ENCODE measurements at places on chromosomes 6 and 20. TPM values are rescaled to one million over a fixed set of nuclear protein-coding genes. Genes with fewer than 3 reads are reported as not detected.

CD24 gene
- polyA plus RNA-seq, result 0.15 TPM

GSTA4 gene
- polyA plus RNA-seq, result 0.97 TPM

BNIP5 gene
- not detected for polyA plus RNA-seq

SNRPB2 gene
- polyA plus RNA-seq, result 74.0 TPM

TBX18 gene
- not detected for polyA plus RNA-seq

SLC4A11 gene
- polyA plus RNA-seq, result not detected

GRCh38 chr6:2426561-2427340 lies 181.3 kb upstream of the GMDS start:
- DNase-seq, result no peak
- H3K4me3 ChIP-seq, result no peak overlapping the region
- H3K36me3 ChIP-seq, result no peaks in the 10 kb centered on the region
- no peaks in the 10 kb centered on the region for H3K4me1 ChIP-seq
- no peaks in the 10 kb centered on the region for H3K27me3 ChIP-seq

- no peaks in the 10 kb centered on the region for H3K36me3 ChIP-seq
- peaks cover 11% of the 10 kb centered on the region for H3K27me3 ChIP-seq
- H3K27ac ChIP-seq, result no peak overlapping the region
- no peak overlapping the region for H3K4me3 ChIP-seq
These were observed 122.3 kb upstream of the AFDN start for GRCh38 chr6:167704396-167704901.

GRCh38 chr6:169489563-169490245 lies 212.1 kb downstream of the WDR27 start:
- no peak overlapping the region for H3K27ac ChIP-seq
- H3K36me3 ChIP-seq, result no peaks in the 10 kb centered on the region
- H3K4me1 ChIP-seq, result no peaks in the 10 kb centered on the region
- H3K4me3 ChIP-seq, result no peak overlapping the region
- H3K27me3 ChIP-seq, result no peaks in the 10 kb centered on the region

- no peaks in the 10 kb centered on the region for H3K27me3 ChIP-seq
- no peak overlapping the region for H3K4me3 ChIP-seq
- H3K36me3 ChIP-seq, result peaks cover 5% of the 10 kb centered on the region
- H3K4me1 ChIP-seq, result no peaks in the 10 kb centered on the region
- DNase-seq, result no peak
These were observed 54.3 kb downstream of the UBR2 start for GRCh38 chr6:42618105-42618504.

GRCh38 chr6:108676555-108676954 lies 115.8 kb downstream of the FOXO3 start:
- H3K36me3 ChIP-seq, result peaks cover 7% of the 10 kb centered on the region
- H3K4me3 ChIP-seq, result no peak overlapping the region
- DNase-seq, result no peak
- H3K27ac ChIP-seq, result no peak overlapping the region

GRCh38 chr20:62356589-62357186 lies 10.4 kb downstream of the LAMA5 start:
- H3K36me3 ChIP-seq, result no peaks in the 10 kb centered on the region
- H3K4me1 ChIP-seq, result no peaks in the 10 kb centered on the region
- no peak for DNase-seq
- no peak overlapping the region for H3K4me3 ChIP-seq

GRCh38 chr20:51333971-51334370 lies 208.5 kb downstream of the NFATC2 start:
- H3K4me3 ChIP-seq, result no peak overlapping the region
- H3K27me3 ChIP-seq, result no peaks in the 10 kb centered on the region
- no peaks in the 10 kb centered on the region for H3K4me1 ChIP-seq
- no peaks in the 10 kb centered on the region for H3K36me3 ChIP-seq
- no peak for DNase-seq

DNA sequence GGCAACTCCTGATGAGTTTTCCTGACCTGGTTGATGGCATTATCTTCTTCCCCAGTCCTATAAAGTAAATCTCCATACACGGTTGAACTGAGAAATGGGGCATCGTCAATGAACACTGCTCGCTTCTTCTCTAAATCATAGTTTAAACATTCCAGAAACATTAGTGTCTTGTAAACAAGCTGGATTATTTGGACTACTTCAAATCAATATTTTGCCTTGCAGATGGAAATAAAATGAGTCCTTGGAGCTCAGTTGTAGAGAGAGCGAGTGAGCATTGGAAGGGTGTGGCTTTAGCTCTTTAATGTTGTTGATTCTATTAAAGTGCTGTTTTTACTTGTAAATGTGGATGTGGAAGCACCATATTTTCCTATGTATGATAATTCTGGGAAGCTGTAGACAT lies 18.4 kb downstream of the C6orf89 start:
- H3K4me3 ChIP-seq, result no peak overlapping the region
- H3K4me1 ChIP-seq, result no peaks in the 10 kb centered on the region
- H3K27ac ChIP-seq, result no peak overlapping the region
- no peak for DNase-seq

- H3K36me3 ChIP-seq, result no peaks in the 10 kb centered on the region
- no peaks in the 10 kb centered on the region for H3K27me3 ChIP-seq
- no peak for DNase-seq
- no peak overlapping the region for H3K4me3 ChIP-seq
- H3K4me1 ChIP-seq, result no peaks in the 10 kb centered on the region
These were observed 70.1 kb downstream of the NRN1 start for GRCh38 chr6:5936631-5937030.

- no peak overlapping the region for H3K4me3 ChIP-seq
- no peaks in the 10 kb centered on the region for H3K27me3 ChIP-seq
- H3K4me1 ChIP-seq, result no peaks in the 10 kb centered on the region
- H3K27ac ChIP-seq, result no peak overlapping the region
- no peak for DNase-seq
These were observed 89.5 kb upstream of the PHACTR1 start for GRCh38 chr6:12627053-12627452.

- H3K27me3 ChIP-seq, result no peaks in the 10 kb centered on the region
- no peak overlapping the region for H3K4me3 ChIP-seq
- no peaks in the 10 kb centered on the region for H3K36me3 ChIP-seq
- H3K4me1 ChIP-seq, result no peaks in the 10 kb centered on the region
- H3K27ac ChIP-seq, result no peak overlapping the region
- no peak for DNase-seq
These were observed 33.6 kb upstream of the GMPR start for GRCh38 chr6:16204653-16205376.

GRCh38 chr6:148507774-148508173 lies 165.1 kb downstream of the SASH1 start:
- no peak for DNase-seq
- no peaks in the 10 kb centered on the region for H3K4me1 ChIP-seq
- no peaks in the 10 kb centered on the region for H3K36me3 ChIP-seq
- no peaks in the 10 kb centered on the region for H3K27me3 ChIP-seq
- H3K27ac ChIP-seq, result no peak overlapping the region

- peak overlapping the region; percentile 80 for H3K4me3 ChIP-seq
- no peaks in the 10 kb centered on the region for H3K27me3 ChIP-seq
- no peak overlapping the region for H3K27ac ChIP-seq
- H3K36me3 ChIP-seq, result no peaks in the 10 kb centered on the region
These were observed 1.4 kb downstream of the GFOD1 start for GRCh38 chr6:13485923-13486562.

- DNase-seq, result no peak
- peaks cover 32% of the 10 kb centered on the region for H3K36me3 ChIP-seq
- H3K27ac ChIP-seq, result no peak overlapping the region
- no peaks in the 10 kb centered on the region for H3K4me1 ChIP-seq
These were observed 91.0 kb downstream of the GFRA4 start for GRCh38 chr20:3572151-3572550.

DNA sequence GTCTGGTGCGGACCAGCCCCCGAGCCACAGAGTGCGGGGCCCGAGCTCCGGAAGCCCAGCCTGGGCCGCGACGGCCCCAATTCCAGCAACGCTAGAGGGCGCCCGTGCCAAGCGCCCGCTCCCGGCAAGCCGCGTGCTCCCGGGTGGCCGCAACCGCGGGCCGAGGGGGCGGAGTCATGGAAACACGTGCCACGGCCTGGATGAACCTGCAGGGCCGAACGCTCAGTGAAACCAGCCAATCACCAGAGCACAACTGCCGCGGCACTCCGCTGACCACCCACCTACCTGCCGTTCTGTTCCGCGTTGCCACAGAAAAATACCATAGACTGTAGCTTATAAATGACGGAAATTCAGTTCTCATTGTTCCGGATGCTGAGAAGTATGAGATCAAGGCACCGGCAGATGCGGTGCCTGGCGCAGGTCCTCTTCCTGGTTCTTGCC lies 85.7 kb upstream of the FOXC1 start:
- no peaks in the 10 kb centered on the region for H3K27me3 ChIP-seq
- H3K4me3 ChIP-seq, result peak overlapping the region; percentile 60
- no peaks in the 10 kb centered on the region for H3K36me3 ChIP-seq
- peaks cover 50% of the 10 kb centered on the region for H3K4me1 ChIP-seq
- H3K27ac ChIP-seq, result no peak overlapping the region
- peak; percentile 77 for DNase-seq

DNA sequence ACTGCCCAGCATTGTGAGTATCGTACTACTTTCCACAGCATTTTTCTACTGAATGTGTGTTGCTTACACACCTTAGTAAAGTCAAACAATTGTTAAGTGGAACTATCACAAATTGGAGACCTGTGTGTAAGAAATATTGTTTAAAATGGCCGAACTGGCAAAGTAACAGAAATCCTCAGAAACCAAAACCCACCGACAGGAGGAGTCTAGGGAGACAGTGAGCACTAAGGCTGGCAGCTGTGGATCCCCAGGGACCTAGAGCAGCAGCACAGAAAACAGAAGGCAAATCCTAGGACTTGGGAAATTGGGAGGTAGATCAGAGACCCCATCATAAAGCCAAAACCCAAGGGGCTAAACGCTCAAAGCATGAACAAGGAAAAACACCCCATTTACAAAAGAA lies 69.9 kb downstream of the SESN1 start:
- peaks cover 38% of the 10 kb centered on the region for H3K4me1 ChIP-seq
- no peak overlapping the region for H3K27ac ChIP-seq
- no peaks in the 10 kb centered on the region for H3K36me3 ChIP-seq
- H3K27me3 ChIP-seq, result no peaks in the 10 kb centered on the region

DNA sequence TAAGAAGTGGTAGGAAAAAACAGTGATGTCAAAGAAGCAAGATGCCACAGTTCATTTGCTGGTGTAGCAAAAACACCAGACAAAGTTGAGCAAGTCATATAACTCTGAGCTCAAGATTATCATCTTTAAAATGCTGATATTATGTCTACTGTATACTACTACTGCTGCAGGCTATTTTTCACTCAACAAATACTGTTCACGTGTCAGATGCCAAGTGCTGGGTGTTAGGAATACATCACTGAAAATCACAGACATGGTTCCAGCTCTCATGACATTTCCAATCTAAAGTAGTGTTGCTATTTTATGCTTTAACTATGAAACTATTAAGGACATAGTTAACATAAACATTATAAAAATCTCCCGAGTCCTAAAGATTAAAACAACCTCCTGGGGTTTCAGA lies 163.0 kb downstream of the NKAIN2 start:
- no peaks in the 10 kb centered on the region for H3K36me3 ChIP-seq
- no peak overlapping the region for H3K27ac ChIP-seq
- no peaks in the 10 kb centered on the region for H3K27me3 ChIP-seq
- no peak for DNase-seq
- no peak overlapping the region for H3K4me3 ChIP-seq
- H3K4me1 ChIP-seq, result no peaks in the 10 kb centered on the region

GRCh38 chr6:155143578-155144106 lies 120.2 kb upstream of the CLDN20 start:
- peak overlapping the region; percentile 27 for H3K4me3 ChIP-seq
- DNase-seq, result no peak
- no peaks in the 10 kb centered on the region for H3K27me3 ChIP-seq
- H3K4me1 ChIP-seq, result peaks cover 14% of the 10 kb centered on the region

GRCh38 chr20:63235399-63235983 lies at the start of gene BIRC7:
TSS of gene BIRC7 (plus strand) at chr20:63235905. CDS start at chr20:63236097, 192 bp downstream.
- H3K36me3 ChIP-seq, result no peaks in the 10 kb centered on the region
- no peak within 1 kb of the TSS for H3K27ac ChIP-seq
- H3K4me3 ChIP-seq, result no peak within 1 kb of the TSS
- DNase-seq, result no peak
- no peaks in the 10 kb centered on the region for H3K27me3 ChIP-seq

Measured in naive thymus-derived CD4-positive, alpha-beta T cell (primary cell).